CD4-positive, alpha-beta T cell treated with Interleukin-12 subunit alpha and Interleukin-12 subunit beta, for 1 hour (primary cell): ENCODE measurements at places on chromosomes 5 and 9.

- no peak for DNase-seq
These were observed 16.4 kb upstream of the FST start for GRCh38 chr5:53463909-53464621.

DNA sequence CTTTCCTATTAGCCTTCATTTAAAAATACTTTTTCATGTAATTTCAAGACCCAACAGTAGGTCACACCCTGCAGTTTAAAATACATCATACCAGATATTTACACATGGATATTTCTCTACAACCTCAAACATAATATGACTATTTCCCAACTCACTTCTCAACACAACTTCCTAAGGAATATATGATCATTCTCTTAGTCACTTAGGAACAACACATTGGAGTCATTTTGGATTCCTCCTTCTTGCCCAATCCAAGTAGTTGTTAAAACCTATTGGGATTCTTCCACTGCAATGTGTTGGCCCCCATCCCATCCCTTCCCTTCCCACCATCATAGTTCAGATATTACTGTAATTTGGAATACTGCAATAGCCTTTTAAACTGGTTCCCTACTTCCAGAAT, 145.5 kb downstream of the DCP2 start:
- no peak for DNase-seq

GRCh38 chr5:55497712-55498111, 37.1 kb downstream of the PLPP1 start:
- DNase-seq, result no peak

DNA sequence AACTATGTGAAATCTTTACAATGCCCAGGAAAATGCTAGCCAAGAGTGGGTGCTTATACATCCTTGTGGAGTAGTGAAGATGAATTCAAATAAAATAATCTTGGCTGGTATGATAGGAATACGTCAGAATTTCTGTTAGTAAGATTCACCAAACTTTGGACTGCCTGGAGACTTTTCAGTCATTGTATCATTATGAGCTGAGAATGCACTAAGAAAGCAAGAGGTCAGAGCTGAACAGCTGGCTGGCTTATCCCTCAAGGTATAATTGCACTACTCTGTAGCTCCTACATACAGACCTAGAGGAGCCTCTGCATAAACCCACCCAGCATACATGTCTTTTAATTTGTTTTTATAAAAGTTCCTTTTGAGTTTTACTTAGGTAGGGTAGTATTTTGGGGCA, 568.5 kb upstream of the RIOK2 start:
- DNase-seq, result no peak

DNA sequence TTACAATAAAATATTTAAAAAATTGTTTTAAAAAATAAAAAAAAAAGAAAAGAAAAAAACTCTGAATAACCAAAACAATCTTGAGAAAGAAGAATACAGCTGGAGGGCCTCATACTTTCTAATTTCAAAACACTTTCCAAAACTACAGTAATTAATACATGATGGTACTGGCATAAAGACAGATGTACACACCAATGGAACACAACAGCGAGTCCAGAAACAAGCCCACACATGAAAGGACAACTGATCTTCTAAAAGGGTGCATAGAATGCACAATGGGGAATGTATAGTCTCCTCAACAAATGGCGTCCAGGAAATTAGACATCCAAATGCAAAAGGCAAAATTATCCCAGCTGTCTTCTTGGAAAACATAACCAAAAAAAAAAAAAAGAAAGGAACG, 99.6 kb downstream of the LURAP1L start:
- no peak for DNase-seq

DNA sequence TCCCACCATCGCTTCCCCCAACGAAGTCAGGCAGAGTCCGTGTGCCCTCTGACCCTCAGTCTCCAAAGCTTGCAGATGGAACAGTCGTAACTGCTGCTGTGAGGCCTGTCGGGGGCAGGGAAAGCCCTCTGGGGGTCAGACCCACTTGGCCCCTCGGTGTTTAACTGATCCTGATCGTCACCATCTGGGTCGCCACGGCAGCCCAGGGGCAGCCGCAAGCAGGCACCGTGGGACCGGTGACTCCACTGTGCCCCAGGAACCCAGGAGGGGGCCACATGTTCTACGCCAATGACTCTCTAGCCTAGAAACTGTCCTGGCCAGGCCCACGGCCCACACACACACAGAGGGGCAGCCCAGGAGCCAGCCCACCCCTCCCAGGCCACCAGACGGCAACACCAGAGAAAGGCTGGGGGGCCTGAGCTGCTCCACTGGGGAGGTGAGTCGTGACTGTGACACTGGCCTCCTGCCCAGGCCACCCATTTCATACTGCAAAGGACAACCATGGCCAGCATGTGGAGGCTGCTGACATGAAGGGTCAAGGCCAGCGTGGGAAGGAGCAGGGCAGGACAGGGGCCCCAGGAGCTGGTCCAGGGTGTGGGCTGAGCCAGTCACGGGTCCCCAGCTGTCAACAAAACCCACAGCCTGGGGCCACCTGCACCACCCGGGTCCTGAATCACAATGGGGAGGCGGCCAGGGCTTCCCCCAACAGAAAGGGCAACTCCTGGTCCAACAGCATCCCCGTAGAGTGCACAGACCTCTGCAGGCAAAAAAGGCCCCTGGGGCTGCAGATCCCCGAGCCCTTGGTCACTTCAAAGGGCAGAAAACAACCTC, 20.8 kb downstream of the VAV2 start:
- no peak for DNase-seq

DNA sequence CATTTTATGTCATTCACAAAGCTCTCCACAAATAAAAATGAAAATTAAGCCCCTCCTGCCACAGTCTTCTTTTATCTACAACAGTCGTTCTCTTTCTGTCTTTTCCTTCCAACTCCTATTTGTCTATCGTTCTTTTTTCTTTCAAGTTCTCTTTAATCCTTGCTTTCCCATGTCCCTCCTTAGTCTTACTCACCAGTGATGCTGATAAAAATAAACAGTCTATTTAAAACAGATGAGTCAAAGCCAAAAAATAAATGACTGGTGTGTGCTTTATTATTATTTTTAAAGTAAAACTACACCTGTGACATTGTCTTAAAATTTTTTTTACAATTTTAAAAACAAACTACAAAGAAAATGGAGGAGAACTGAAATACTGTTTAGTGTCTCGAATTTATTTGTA, 137.1 kb upstream of the TMEM161B start:
- DNase-seq, result no peak

GRCh38 chr5:95424016-95424415, 32.9 kb downstream of the FAM81B start:
- DNase-seq, result no peak

GRCh38 chr9:135253305-135254004, 166.0 kb downstream of the OLFM1 start:
- DNase-seq, result no peak

- DNase-seq, result no peak
These were observed 46.6 kb downstream of the RAB3C start for GRCh38 chr5:58629271-58630159.

GRCh38 chr5:6505416-6505755, 56.7 kb downstream of the UBE2QL1 start:
- DNase-seq, result no peak

DNA sequence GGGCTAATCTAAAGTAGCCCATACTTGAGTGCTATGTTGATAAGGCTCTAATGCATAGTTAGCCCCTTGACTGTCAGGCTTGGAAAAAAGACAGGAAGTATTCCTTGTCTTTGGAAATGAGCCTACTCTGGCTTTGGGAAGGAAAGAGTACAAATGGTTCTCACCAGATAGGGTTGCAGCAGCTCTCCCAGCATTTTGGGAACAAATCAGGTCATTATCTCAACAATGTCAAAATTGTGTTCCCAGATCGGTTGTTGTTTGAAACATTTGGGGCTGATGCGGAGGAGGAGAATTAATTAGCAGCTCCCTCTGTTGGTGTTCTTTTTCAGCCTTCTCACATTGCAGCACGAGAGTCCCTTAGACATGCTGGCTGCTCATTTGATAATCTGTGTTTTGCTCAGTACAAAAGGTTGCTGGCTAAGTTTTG, 294.7 kb upstream of the DMRT1 start:
- peak; percentile 7 for DNase-seq

GRCh38 chr5:137218471-137218870, 280.7 kb downstream of the SPOCK1 start:
- DNase-seq, result no peak

- DNase-seq, result no peak
These were observed 27.9 kb downstream of the NOTCH1 start for GRCh38 chr9:136517950-136518349.

- no peak for DNase-seq
These were observed 79.0 kb upstream of the ZNF608 start for GRCh38 chr5:124825250-124825982.

GRCh38 chr9:3863111-3863528, 337.3 kb upstream of the RFX3 start:
- DNase-seq, result no peak

GRCh38 chr9:127629468-127630081, 17.5 kb downstream of the STXBP1 start:
- peak; percentile 3 for DNase-seq

GRCh38 chr5:125607018-125607417, 816.2 kb upstream of the GRAMD2B start:
- no peak for DNase-seq

DNA sequence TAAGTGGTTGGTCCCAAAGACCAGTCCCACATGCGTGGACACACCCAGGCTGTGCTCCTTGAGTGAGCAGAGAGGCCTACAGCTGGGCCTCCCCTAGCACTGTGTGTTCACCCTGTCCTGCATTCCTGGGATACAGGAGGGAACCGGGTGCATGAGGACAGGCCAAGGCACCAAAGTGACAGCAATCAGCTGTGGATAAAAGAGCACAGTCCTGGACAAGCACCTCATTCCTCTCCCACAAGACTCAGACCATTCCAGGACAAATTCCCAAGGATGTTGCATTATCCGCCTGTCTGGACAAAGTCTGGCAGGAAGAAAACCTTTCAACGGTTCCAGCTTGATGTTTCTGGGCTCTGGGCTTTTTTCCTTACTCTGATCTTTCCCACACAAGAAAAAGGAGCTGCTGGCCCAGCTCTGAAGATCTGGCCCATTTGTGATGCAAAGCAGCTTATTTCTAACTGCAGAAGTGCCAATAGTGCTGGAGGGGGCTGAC, 273.2 kb downstream of the ENC1 start:
- DNase-seq, result no peak

DNA sequence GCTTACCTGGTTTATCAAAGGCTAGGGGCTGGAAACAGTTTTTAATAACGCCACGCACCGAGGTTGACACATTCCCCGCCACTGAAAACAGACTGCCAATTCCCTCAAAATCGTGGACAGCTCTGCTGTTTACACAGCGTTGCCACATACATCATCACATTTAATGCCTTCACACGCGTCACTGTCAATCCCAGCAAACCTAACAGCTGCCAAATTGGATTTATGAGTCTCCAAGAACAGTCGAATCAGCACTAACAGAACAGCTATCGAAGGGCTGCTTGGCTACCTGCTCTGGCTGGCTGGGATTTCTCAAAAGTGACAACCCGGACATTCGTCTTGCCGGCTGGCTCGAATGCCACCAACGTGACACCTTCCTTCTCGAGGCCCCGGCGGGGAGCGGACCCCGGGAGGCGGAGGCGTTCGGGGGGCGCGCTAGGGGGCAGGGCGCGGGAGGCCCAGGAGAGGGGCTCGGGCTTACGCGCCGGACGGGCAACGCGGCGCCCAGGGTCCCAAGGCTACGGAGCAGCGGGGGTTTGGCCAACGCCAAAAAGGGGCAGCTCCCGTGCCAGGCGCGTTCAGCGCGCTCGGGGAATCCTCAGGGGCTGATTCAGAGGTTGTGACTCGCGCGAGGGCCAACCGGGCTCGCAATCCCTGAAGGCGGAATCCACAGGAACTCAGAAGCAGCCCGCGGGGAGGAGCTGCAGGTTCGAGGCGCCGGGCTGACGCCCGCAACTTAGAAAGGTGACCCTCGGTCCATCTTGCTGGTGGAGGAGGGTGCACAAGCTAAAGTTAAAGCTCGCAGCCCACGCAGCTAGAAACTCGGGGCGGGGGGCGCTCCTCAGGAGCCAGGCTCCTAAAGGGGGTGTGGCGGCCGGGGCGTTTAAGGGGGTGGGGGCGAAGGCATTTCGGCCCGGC, 1.2 kb downstream of the CDC14B start:
- no peak for DNase-seq

- no peak for DNase-seq
These were observed 44.0 kb downstream of the DUSP1 start for GRCh38 chr5:172726966-172727365.

DNA sequence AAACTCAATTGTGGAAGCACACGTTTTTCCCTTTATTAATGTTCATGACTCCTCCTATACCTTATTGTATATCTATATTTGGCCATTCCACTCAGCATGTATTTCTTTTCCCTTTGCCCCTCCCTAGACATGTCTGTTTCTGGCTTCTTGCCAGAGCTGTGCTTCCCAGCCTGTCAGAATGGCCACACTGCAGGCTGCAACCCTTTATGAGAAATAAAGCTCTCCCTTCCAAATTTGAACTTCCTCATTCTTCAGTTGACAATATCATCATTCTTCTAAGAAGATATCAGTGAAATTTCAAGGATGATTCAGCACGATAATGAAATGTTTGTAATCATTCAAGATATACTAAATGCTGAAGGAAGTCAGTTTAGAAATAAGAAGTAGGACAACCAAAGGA, 107.6 kb upstream of the PRSS3 start:
- no peak for DNase-seq

DNA sequence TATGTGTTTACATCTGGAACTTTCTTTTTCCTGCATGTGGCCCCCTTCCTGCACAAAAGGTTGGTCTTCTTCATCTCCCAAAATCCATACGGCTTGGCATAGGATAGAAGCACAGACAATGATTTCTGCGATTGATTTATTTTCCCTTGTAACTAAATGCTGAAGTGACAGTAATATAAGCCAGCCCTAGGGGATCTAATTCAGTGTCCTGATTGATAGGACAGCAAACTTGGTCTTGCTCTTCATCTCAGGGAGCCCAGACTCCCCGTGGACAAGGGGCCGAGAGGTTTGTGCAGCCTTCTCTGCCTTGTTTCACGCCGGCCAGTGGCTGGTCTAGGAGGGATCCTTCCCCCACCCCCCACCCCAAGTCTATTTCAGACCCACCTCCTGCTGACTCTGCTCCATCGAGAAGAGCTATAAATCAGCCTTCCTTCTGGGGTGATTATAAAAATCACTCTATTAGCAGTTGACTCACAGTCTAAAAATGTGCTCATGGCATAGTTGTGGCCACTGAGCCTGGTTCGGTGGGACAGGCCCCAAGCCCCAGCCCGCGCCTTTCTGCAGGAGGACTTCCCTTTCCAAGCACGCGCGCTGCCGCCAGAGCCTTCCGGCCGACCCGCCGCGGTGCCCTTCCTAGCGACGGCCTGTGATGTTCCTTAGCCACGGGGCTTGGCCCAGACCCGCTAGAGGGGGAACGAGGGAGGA, 89.8 kb upstream of the COL5A1 start:
- DNase-seq, result no peak

GRCh38 chr9:26604076-26604662, 288.4 kb downstream of the CAAP1 start:
- no peak for DNase-seq

- DNase-seq, result no peak
These were observed 65.0 kb upstream of the DAP start for GRCh38 chr5:10825897-10826644.

- DNase-seq, result no peak
These were observed 290.8 kb downstream of the DNAH5 start for GRCh38 chr5:13653709-13654108.

- no peak for DNase-seq
These were observed 98.6 kb downstream of the PDE6A start for GRCh38 chr5:149846021-149846420.

GRCh38 chr5:161064297-161064696, 212.3 kb upstream of the ATP10B start:
- DNase-seq, result no peak

- DNase-seq, result no peak
These were observed 1337.2 kb downstream of the PTPRD start for GRCh38 chr9:9275601-9276000.
